ENCODE measurements at places on chromosomes 4 and X.

DNA sequence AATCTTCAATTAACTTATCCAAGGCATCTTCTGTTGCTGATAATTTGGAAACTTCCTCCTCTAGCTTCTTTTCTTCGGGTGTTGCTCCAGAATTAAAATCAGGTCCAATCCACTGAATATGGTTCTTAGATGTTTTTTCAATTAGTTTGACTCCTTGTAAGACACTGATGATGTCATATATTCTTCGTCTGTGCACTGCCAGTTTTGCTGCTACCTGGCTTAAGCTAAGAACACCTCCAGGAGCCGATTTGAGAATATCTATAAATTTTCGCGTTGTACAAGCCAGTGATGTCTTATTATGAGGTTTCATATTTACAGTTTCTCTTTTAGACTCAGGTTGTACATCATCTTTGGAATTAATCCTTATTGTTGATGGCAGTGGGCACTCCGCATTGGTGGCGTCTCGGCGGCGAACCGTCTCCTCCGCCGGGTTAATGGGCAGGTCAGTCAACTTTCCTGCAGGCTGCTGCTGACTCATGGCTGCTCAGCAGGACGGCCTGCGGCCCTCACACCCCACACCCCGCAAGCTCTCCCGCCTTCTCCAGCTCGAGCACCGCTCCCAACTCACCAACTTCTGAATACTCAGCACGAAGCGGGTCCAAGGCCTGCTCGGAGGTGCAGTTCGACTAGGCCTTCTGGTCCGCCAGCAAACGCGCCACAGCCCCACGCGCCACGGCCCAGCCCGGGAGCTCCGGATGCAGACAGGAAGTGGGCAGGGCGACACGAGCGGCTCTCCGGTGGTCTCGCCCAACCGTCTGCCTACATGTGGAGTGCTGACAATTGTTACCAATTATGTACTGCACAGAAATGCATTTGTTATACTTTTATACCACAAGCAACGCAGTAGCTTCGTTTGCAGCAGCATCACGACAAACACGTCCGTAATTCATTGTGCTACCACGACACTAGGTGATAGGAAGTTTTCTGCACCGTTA is 49.2 kb upstream of the FHL1 start:
- no peak for DNase-seq

DNA sequence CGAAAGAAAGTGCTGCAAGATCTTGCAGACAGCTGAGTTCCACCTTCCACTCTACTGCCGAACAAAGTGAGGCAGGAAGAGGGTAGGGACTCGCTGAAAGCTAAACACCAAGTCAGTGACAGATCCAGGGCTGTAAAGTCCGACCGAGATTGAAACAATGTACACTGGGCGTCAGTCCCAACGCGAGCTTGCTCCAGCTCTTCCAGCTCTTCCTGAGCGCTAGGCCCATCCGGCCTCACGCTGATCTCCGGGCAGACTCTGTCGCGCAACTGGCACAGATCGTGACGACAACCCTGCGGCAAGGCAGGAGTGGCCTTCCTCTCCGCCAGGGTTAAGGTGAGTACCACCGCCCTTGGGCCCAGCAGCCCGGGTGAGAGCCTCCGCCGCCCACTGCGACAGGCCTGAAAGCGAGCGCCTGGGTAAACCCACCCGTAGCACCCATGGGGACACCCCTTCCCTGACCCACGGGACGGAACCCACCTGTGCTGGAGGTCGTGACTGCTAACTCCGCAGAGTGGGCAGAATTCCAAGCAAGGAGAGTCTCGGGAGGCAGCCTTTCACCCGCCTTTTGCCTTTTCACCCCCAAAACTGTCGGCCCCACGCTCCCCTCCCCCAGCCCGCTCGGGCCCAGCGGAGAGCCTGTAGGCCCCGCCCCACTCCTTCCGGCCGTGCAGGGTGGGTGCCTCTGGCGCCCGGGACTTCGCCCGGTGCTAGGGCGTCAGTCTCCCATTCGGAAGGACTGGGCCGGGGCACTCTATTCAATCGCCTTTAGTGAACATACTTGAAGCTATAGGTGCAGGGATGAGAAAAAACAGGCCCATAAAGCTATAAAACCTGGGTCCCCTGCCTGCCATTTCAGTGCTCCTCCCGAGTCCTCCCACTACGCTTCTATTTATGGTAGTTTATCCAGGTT is at the start of gene TMLHE:
Gene TMLHE (minus strand): TSS at position 641 of the 913 bp plus-strand sequence. CDS start 67,676 bp downstream, outside the sequence.
- peak; percentile 73 for DNase-seq

DNA sequence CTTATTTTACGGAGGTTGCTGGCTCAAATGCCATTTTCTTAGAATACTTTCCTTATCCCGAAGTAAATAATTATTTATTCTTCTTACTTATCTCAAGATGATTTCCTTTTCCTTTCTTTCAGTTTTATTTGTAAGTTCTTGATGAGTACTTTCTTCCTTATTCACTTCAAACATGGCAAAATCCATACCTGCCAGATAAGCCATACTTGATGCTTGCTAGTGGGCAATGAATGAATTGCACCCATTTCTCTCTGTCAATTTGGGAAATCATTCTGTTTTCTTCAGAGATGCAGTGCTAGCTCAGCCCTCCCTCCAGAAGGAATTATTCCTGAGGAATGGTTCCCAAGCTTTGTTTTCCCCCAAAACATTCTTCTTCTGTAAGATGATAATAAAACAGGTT is 598.3 kb downstream of the SPRY1 start:
- DNase-seq: no peak

DNA sequence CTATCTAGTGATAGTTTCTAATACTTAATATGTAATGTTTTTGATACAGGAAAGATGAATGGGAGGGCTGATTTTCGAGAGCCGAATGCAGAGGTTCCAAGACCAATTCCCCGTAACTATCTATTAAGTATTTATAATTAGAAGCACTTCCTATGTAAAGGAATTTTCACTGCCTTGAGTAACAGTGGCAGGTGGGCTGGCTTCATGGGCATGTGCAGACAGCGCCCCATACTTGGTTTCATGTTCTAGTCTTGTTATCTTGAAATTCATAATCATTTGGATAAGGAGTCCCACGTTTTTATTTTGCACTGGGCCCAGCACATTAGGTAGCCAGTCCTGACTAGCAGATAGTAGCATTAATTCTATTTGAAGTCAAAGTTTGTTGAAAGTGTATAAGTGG is 1.7 kb downstream of the OCIAD1 start:
- no peak for DNase-seq

DNA sequence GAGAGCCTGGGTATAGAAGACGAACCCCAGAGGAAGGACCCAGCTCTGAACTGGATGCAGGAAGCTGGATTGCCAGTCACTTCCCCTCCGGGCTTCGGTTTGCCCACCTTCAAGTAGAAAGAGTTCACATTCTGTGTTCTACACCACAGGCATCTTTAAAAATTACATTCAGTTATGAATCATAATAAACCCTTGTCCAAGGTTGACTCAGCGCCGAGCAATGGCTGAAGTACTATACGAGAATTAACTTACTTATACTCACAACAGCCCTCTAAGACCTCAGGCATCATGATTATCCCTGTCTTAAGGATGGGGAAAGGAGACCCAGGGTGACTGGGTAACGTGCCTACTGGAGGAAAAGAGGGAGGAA is 72.5 kb downstream of the EVC2 start:
- DNase-seq: no peak

GRCh38 chrX:132488180-132488705 is 595 bp downstream of the MBNL3 start:
- peak; percentile 16 for DNase-seq

DNA sequence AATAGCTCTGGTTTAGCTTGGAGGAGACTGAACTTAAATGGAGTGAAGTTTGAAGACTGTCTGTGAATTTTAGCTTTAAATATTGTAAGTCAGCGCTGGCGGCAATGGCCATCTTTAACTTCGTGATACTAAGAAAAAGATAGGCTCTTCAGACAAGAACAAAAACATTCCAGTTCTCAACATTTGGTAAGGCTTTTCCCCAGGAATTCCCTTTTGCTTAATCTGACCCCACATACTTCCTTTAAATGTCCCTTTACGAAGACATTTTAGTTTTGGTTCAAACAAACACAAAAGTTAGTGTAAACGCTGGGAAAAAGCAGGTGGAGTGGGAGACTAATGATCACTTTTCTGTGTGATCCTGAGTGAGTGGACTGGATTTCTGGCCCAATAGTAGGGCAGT is 106.2 kb downstream of the MAML3 start:
- DNase-seq: no peak

DNA sequence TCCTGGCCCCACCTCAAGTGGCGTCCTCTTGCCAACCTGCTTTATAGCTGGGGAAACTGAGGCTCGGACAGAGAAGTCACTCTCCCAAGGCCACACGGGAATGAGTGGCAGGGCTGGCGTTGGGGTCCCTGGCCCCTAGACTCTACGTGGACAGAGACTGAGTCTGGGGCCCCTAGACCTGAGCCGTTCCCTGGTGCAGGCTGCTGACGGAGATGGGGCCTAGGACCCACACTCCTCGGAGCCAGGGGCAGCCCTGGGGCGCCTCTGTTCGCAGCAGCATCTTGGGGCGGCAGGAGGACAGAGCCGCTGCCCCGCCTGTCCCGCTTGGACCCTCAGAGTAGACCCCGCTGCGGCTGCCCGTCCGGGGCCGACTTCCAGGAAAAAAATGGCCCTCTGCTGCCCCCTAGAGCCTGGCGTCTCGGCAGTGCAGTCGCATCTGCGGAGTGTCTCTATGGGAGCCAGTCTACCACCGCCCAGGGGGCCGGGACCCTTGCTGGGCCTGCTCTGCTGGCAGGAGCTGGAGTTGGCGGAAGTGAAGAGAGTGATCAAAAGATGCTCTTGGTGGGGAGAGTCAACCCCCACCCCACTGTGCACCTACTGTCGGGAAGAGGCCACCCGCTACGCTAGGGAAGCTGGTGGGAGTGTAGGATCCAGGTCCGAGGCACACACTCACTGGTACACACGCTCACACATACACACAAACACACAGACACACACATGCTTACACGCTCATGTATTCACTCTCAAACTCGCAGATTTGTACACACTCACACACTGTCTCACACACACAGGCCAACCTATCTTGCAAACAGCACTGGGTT is 220.1 kb downstream of the AFAP1 start:
- DNase-seq: peak; percentile 49

GRCh38 chr4:55358246-55358645 is 12.2 kb downstream of the SRD5A3 start:
- DNase-seq: no peak

- DNase-seq: no peak
Measured at GRCh38 chrX:154408659-154409221, 314 bp downstream of the DNASE1L1 start.

- no peak for DNase-seq
Measured at GRCh38 chr4:57095245-57095644, 14.9 kb downstream of the IGFBP7 start.

DNA sequence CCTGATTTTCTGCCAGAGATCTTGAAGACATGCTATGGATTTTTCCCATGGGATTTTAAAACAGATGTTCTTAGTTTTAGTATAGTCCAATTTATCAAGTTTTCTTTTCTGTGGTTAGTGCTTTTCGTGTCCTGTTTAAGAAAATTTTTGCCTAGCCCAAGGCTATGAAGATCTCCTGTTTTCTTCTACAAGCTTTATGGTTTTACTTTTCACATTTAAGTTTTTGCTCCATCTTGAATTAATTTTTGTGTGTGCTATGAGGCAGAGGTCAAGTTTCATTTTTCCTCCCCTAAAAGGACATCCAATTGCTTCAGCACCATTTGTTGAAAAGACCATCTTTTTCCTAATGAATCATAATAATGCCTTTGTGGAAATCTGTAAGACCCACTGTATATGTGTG is 65.6 kb downstream of the POLR2B start:
- no peak for DNase-seq

DNA sequence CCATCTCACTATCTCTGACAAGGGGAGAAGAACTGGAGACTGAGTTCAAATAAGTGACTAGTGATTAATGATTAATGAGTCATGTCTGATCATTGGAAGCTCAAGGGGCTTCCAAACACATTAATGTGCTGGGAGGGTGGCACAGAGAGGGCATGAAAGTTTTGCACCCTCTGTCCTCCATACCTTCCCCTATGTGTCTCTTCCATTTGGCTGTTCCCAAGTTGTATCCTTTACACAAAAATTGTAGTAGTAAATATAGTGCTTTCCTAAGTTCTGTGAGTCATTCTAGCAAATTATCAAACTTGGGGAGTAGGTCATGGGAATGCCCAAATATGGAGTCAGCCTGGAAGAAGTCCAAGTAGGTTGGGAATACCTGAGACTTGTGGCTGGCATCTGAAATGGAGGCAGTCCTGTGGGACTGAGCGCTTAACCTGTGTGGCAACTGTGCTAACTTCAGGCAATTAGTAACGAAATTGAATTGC is 4.1 kb upstream of the FAM200B start:
- peak; percentile 71 for DNase-seq

- peak; percentile 46 for DNase-seq
Measured at GRCh38 chr4:64781737-64782326, 372.6 kb upstream of the TECRL start.

DNA sequence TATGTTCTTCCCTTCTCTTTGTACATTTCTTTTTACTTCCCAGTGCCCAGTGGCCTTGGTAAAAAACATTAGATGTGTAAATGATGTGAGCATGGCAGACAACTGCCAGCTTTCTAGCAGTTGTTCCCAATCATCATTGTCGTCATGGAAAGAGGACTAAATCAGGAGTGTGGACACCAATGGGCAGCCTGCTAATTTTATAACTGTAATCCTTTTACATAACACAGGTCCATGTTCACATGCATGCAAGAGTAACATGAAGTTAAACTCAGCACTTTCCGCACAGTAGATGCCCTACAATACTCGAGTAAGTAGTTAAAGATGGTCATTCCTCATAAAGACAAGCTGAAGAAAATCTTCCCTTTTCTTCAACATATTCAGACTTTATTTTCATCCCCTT is 23.4 kb upstream of the G3BP2 start:
- DNase-seq: no peak

GRCh38 chr4:174522183-174523024 is at the start of gene HPGD:
Gene HPGD, minus strand, starts transcription at chr4:174522488. Its CDS starts 37 bp downstream, at chr4:174522451.
- peak; percentile 81 for DNase-seq

DNA sequence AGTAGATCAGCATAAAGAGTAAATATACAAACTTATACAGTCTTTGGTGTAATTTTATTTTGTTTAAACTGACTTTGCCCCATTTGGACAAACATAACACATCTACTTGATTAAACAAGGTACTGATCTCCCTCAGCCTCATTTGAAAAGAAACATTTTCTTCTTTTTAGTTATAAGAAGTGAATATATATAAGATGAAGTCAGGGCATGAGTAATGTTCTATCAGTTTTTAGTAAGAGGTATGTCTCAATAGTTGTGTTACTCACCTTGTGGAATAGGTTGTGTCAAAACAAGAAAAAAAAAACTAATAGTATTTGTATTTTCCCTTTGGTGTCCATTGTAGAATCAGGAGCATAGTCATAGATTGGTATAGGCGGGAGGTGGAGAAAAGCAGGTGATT is 327.4 kb downstream of the RPA4 start:
- DNase-seq: no peak

- DNase-seq: no peak
Measured at GRCh38 chr4:140499391-140499790, 1.3 kb upstream of the MGAT4D start.

DNA sequence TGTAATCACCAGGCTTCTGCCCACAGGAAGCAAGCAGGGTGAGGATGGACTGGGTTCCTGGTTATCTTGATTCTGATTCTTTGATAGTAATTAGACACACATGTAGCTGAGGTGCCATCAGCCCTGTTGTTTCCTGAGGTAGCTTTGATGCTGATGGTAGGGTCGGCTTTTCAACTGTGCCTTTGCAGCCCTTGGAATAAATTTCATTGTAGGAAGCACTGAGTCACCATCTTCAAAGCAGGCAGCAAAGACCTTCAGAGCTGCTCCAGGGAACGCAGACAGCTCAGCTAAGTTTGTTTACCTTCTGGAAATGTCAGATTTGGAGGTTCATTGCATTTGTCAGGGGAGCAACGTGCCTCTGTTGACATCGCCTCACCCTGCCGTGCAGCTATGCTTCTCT is 135.4 kb downstream of the ASMT start:
- DNase-seq: no peak

GRCh38 chr4:57443787-57444186 is 333.6 kb upstream of the IGFBP7 start:
- no peak for DNase-seq
